Stromal cell of bone marrow (primary cell): ENCODE measurements at places on chromosomes 1 and 21.

DNA sequence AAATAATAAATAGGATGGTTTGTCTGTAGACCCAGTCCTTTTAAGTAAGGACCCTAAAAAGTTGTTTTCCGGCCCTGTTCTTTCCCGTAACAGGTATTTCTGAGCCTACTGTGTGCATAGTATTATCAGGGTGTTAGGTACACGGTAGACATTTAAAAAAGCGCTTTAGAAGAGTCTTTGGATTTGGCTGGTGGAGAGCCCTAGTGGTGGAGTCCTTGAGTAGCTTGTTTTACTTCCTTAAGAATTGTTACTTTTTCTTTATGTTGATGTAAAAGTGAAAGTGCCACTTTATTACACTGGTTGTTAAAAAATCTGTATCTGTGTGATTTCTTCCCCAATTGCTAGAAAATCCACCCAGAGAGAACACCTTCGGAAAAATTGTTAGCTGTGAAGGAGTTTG lies 36.8 kb downstream of the SMYD2 start:
- no peak for DNase-seq

GRCh38 chr1:21935891-21936365 lies 1.2 kb downstream of the HSPG2 start:
- no peak for DNase-seq

GRCh38 chr1:209688746-209689234 lies 13.6 kb downstream of the G0S2 start:
- DNase-seq = no peak

DNA sequence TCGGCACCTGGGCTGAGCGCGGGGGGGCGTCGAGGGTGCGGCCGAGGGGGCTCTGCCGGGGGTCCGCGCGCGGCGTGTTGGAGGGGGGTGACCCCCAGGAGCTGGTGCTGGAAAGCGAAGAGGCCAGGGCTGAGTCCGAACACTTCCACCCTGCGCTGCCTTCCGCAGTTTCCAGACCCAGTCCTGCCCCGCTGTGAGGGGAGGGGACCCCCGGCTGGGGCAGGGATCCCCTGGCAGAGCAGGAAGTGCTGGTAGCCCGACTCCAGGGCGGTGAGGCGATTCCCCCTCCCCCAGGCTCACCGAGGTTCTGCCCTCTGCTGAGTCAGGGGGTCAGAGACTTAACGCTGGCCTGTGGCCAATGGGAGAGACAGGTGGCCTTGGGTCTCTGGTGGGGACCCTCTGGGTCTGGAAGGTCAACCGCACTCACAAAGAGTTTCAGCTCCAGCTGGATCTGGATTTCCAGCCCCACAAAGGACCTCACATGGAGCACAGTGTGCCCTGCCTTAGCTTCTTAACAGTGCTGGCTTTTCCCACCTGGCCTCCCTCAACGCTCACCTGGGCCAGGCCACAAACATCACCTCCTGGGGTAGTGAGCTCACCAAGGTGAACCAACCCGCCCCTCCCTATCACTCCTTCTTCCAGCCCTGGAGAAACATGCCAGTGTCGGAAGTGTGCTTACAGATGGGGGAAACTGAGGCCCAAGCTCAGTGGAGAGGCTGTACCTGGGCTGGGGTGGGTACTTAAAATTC lies 39.8 kb upstream of the SYNC start:
- DNase-seq = no peak

GRCh38 chr1:38025233-38025632 lies 12.7 kb downstream of the UTP11 start:
- no peak for DNase-seq

DNA sequence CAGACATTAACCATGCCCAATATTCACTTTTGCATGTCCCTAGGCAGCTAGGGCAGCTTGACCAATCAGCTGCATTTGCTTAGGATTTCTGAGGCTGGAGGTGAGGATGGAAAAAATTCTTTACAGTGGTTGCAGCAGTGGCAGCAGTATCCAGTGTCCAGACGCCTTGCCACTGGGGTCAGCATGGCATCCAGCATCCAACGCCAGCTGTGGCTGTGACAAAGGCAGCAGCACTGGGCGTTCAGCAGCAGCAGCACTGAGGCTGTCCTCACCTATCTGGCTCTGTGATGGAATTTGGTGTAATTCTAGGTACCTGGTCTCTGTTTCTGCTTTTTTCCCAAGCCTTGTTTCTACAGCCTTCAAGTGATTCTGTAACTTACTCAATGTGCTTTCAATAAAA lies 15.5 kb downstream of the RHBDL2 start:
- DNase-seq = no peak

GRCh38 chr1:172887162-172887561 lies 163.6 kb downstream of the TNFSF18 start:
- DNase-seq = no peak

DNA sequence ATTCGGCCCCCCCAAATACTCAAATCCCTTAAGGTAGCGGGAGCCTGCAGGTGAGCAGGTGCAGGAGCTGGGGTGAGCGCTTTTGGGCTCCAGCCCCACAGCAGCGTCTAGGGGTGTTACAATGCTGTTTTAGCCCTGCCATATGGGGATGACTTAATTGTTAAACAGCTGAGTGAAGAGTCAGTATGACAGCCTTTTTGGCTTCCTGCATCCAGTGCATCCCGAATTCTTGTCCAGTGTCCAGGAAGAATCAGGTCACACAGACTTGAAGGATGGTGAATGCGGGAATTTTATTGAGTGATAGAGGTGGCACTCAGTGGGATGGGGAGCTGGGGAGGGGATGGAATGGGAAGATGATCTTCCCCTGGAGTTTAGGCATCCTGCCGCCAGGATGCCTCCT lies 30.4 kb upstream of the HHAT start:
- DNase-seq = no peak

- DNase-seq = no peak
These were observed 19.5 kb downstream of the FAAH start for GRCh38 chr1:46413596-46413985.

- no peak for DNase-seq
These were observed 254.2 kb upstream of the RRP15 start for GRCh38 chr1:218030846-218031245.

DNA sequence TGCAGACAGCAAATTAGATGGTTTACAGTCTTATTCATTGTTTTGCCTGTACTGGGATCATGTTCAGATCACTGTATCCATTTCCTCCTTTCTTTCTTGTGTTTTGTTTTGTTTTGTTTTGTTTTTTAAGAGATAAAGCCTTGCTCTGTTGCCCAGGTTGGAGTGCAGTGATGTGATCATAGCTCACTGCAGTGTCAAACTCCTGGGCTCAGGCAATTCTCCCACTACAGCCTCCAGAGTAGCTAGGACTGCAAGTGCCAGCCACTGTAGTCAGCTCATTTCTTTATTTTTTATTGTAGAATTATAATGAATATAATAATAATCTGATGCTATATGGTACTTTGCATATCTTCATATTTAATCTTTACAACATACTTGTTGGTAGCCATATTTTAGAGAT lies 403.7 kb upstream of the B3GALT2 start:
- no peak for DNase-seq

DNA sequence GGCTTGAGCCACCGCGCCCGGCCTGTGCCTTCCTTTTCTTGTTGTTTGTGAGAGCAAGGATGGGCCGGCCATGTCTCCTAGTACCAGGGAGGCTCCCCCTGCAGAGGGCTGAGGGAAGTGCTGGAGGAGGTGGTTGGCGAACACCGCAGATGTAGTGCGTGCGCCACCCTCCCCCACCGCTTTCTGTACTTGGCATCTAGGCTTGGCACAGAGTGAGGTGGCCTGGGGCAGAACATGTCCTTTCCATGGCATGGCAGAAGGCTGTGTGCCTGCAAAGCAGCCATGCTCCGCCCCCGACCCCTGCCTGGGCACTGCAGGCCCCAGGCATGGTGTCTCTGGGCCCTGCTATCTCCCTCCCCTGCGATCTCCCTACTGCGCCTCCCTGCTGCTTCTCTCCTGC lies 30.7 kb downstream of the ALPL start:
- no peak for DNase-seq

DNA sequence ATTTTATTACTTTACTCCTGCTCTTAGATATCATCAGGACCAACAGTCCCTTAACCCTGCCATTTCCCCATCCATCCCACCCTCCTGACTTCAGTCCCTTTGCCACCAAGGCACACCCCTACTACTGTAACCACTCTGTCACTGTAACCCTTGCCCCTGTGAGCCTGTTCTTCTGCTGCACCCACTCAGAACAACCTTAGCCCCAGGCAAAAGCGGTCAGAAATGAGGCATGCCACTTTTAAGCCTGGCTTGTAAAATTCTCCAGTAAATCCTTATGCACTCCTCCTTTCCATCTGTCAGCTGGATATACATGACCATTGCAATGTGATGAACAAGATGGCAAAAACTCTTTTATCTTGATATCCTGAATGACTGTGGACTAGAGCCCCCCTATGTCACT lies 555.0 kb upstream of the PLXNA2 start:
- DNase-seq = no peak

GRCh38 chr1:213066363-213066762 lies 15.3 kb downstream of the RPS6KC1 start:
- no peak for DNase-seq

DNA sequence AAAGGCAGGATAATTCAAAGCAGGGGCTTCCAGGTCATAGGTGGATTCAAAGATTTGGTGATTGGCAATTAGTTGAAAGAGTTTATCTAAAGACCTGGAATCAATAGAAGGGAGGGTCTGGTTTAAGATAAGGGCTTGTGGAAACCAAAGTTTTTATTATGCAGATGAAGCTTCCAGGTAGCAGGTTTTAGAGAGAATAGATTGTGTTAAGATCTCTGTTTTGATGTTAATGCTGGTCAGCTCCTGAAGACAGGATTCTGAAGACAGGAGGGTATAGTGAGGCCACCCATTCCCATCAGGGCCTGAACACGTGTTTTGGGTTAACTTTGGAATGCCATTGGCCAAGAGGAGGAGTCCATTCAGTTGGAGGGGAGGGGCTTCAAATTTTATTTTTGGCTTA lies 6.1 kb upstream of the PTBP2 start:
- DNase-seq = no peak

GRCh38 chr21:42578034-42578433 lies 64.4 kb downstream of the SLC37A1 start:
- DNase-seq = no peak

DNA sequence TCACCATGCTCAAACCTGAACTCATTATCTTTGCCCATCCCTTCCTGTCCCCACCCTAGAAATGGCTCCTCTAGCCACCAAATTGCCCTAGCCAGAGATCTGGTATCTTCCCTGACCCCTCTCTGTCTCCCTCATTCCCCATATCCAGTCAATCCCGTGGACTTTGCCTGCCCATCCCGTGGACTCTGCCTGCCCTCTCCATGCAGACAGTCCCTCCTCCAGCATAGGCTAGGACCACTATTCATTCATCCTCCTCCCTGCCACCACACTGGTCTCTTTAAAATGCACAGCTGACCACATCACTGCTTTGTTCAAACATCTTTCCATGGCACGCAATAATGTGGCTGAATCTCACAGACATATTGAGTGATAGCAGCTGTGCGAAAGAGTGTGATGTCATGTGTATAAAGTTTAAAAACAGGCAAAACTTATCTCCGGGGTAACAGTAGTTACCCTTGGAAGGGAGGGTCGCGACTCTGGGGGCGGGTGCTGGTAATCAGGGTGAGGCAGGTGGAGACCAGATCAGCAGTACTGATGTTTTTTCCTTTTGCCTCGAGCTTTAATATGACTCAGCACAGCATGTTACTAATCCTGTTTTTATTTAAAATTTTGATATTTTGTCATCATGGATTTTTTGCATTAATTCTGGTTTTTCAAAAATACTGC lies 4.8 kb upstream of the SLC2A1 start:
- DNase-seq = peak; percentile 60

- DNase-seq = no peak
These were observed 305.7 kb upstream of the NRIP1 start for GRCh38 chr21:15370462-15370975.

- no peak for DNase-seq
These were observed 612.8 kb downstream of the LMO4 start for GRCh38 chr1:87941337-87941946.

- DNase-seq = no peak
These were observed 134.5 kb downstream of the HHIPL2 start for GRCh38 chr1:222413436-222413835.

DNA sequence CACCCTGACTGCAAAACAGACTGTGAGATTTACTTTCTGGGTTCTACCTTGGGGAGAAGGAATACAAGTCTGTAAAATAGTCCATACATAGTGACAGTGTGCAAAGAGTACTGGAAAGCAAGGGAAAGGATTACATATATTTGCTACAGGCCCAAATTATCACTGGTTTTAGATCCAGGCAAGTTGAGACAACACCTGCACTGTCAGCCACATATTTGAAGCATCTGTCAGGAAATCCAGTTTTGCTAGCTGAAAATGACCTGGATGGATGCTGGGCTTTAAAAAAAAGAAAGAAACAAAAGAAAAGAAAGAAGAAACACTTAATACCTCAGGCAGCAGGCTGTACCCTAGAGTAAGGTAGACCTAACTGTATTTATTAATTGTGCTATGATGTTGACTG lies 23.9 kb upstream of the SPRR2G start:
- DNase-seq = no peak

DNA sequence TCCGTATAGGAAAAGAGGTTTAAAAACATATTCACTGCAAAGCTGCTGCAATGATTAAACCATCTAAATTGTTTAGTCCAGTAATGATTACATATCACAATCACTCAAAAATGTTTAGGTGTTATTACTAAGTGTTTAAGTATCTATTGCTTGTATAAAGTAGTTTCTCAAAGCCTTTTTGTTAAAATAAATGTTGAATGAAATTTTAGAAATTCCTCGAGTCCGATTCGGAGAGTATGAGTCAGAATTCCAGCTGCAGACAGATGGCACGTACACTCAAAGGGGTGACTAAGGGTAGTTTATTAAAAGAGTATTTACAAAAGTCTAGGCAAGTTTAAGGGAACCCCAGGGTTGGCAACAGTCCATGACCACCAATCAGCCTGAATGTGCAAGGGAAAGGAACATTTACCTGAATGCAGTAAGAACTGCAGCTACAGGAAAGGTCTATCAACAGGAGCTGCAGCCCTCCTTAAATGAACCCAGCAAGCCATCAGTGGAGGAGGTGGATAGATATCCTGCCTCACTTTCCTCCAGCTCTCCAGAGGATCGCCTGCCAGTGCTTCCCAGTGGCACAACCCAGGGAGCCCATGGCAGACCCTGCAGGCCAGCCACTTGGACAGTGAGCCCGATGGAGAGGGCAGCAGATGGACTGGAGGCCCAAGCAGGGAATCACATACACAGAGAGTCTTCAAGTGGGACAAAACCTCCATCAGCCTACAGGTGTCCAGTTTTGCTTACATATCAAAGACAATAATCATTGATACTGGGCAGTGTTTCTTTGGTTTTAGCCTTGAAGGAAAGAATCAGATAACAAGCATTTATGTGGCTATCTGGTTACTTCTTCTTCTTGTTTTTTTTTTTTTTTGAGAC lies 92.1 kb upstream of the SLC44A3 start:
- peak; percentile 61 for DNase-seq

DNA sequence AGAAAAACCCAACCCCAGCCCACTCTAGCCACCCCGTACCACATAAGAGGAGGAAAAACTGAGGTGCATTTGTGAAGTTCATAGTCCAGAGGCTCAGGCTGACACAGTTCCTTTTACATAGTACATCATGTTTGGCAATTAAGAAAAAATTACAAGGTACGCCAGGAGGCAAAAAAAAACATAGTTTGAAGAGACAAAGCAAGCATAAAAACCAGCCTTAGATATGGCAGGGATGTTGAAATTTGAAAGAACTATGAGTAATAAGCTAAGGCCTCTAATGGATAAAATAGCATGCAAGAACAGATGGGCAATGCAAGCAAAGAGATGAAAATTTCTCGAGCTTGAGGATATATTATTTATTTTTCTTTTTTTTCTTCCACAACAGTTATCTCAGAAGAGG lies 31.9 kb downstream of the MIXL1 start:
- DNase-seq = no peak
